ENCODE measurements at places on chromosomes 3 and 15.

GRCh38 chr3:57043518-57043917 lies 16.9 kb upstream of the SPATA12 start:
- no peak for DNase-seq

DNA sequence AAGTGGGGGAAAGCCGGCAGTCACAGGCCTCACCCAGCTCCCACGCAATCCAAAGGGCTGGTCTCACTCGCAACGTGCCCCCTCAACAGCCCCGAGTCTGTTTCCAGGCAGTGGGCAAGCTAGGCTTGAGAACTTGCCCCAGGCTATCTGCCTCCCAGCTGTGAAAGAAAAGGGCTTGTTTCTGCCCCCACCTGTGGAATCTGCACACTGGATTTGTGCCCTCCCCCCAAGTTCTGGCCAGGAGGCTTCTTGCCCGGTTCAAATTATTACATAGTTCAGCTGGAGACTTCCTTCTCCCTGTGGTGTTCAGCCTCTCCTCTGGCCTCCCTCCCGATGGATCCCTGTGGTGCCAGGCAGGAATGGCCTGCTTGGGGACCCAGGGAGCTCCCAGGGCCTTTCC lies 283.9 kb upstream of the LYSMD4 start:
- DNase-seq, result no peak

DNA sequence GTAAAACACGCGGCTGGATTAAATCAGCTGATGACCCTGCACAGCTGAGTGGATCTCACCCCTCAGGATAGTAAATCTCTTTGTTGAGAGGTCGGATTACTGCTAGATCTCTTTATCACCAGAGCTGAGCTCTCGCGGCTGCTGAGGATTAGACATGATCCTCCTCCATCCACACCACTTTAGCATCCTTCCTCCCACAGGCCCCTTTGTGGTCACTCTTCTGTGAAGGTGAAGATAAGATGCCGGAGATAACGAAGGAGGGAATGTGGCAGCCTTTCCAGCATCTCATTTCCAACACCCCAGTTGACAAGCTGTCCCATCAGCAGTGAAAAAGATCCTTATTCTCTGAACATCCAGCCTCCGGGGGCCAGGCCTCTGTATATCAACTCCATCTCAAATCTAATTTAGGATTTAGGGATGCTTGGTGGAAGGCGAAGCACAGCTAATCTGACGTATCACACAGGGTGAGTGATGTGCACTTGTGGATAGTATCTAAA lies 47.5 kb upstream of the SELENOK start:
- DNase-seq, result no peak

GRCh38 chr3:71710906-71711494 lies 14.2 kb downstream of the EIF4E3 start:
- peak; percentile 17 for DNase-seq

DNA sequence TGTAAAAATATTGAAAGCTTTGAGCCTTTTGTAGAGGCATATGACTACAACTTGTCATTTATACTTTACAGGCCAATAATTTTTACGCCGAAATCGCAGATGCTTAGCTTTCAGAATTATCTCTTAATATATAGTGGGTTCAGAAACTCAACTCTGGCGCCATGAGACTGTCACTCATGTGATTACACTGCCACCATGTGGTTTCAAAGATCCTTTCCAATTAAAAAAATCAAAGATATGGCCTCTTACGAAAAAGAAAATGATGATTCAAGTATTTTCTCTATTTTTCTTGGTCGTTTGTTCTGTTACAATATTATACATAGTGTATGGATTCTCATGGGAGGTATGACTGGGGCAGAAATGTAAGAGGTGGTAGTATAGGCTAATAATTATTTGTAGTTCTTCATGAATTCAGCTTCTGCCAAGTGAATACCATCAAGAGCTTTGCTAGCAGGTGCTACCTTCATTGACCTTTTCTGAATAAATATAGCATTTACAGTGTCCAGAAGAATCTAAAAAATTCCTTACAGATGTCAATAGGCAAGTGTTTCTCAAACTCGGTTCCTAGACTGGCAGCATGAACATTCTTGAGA lies 751.7 kb upstream of the GOLIM4 start:
- no peak for DNase-seq

GRCh38 chr3:126306888-126307482 lies 50.2 kb downstream of the KLF15 start:
- DNase-seq, result no peak

GRCh38 chr3:52119826-52120225 lies 34.4 kb downstream of the POC1A start:
- no peak for DNase-seq

DNA sequence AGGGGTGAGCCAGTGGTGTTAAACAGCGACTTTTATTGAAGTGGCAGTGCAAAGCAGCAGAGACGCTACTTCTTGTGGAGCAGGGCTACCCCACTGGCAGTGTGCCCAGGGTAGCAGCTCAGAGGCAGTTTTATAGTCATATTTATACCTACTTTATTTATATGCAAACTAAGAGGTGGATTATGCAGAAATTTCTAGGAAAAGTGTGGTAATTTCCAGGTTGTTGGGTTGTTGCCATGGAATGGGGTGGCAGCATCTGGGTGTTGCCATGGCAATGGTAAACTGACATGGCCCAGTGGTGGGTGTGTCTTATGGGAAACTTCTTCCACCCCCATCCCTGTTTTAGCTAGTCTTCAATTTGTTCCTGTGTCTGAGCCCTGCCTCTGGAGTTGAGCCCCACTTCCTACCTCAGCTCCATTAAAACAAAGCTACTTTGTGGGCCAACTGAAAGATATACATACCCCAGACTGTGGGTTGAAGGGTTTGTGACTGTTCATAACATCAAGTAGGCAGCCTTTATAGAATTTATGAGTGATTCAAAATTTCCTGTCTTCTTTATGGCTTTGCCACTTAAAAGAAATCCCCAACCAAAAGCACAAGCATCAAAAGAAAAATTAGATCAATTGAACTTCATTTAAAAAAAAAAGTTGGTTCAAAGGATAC lies 60.3 kb downstream of the EBLN2 start:
- DNase-seq, result no peak

DNA sequence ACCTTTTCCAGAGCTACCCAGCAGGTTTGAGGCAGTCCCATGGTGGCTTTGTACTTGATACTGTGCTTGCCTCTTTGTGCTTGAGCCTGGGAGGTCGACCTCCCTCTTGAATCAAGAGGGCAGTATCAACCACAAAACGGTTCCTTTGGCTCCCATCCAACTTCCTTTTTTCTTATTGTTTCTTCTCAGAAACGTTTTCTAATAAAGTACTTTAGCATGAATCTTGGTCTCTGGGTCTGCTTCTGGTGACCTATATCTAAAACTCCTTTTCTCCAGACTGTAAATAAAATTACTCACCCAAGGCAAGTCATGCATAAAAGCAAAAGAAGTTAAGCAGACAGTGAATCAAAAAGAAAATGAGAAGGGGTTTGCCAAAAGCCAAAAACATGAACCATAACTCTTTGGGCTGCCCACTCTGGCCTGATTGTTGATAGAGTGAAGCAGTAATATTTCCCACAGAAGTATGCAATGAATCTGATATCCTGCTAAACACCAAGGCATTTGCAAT lies 112.2 kb upstream of the SLC4A7 start:
- no peak for DNase-seq

- no peak for DNase-seq
These were observed 130.6 kb upstream of the ZBED2 start for GRCh38 chr3:111725706-111726105.

- DNase-seq, result no peak
These were observed 12.7 kb downstream of the SEC61A1 start for GRCh38 chr3:128064962-128065361.

DNA sequence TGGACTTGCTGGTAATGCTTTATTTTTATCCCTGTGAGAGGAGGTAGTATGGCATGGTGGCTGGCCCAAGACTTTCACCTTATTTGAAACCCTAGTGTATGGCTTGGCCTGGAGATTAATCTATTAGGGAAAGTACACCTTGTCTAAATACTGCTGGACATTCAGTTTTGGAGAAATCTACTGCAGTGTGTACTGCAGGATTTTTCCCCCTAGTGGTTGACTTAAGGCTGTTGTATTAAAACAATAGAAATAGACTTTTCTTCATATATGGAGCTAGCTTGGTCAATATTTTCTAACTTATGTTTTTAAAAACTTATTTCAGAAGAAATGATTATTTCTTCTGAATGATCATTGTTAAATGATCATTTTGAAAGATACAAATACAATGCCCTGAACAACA lies 13.9 kb upstream of the SLITRK3 start:
- DNase-seq, result no peak

DNA sequence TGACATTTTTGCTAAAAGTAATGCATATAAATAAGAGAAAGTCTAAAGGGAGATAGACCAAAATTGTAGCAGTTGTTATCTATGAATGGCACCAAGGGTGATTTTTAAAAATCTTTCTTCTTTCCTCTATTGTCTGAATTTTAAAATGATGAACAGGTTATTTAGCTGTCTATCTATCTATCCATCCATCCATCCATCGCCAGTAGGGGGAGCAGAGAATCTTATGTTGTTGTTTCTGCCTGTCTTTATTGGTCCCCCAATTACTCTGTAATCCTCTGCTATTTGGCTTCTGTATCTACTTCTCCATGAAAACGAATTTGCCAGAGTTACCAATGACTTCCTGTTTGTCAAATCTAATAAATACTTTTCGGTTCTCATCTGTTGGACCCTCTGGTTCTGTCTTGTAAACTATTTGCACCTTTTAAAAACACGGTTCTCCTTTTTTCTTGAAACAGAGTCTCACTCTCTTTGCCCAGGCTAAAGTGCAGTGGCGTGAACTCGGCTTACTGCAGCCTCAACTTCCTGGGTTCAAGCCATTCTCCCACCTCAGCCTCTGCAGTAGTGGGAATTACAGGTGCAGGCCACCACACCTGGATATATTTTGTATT lies 86.0 kb downstream of the ECT2 start:
- no peak for DNase-seq

- DNase-seq, result no peak
These were observed 147.3 kb upstream of the TRIM42 start for GRCh38 chr3:140530603-140531002.

- no peak for DNase-seq
These were observed 536.8 kb downstream of the CADM2 start for GRCh38 chr3:85495602-85496001.

DNA sequence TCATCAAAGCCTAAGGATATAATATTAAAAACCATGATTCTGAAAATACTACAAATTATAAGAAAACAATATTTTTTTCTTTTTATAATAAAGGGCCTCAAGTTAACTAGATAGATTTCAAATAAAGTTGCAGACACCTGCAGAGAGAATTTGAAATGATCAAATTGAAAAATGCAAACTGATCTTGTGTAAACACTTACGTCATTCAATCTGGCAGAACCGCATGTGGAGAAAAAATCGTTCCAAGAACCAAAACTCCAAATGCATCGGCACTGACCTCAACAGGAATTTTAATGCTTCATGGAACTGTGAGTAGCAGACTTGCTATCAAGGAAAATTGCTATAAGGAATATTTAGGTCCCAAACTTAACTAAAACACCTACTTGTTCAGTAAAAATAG lies 17.2 kb downstream of the CPA3 start:
- DNase-seq, result no peak

GRCh38 chr3:113602836-113603235 lies 70.5 kb downstream of the SIDT1 start:
- no peak for DNase-seq

DNA sequence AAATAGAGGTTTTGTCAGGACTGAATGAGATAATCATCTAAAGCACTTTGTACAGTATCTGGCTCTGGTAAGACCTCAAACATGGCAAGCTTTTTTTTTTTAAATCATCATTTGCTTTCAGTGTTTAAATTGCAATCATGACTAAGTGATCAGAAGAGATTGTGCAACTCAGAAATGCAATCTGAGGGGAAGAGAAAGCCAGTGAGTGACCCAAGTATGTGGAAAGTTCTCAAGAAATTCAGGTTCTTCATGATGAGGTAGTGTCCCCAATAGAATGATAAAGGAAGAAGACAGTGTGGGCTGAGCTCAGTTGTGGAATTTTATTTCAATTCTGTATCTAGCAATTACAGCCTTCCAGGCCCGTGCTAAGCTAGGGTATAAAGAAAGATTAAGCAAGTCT lies 132.2 kb upstream of the TBC1D5 start:
- no peak for DNase-seq

DNA sequence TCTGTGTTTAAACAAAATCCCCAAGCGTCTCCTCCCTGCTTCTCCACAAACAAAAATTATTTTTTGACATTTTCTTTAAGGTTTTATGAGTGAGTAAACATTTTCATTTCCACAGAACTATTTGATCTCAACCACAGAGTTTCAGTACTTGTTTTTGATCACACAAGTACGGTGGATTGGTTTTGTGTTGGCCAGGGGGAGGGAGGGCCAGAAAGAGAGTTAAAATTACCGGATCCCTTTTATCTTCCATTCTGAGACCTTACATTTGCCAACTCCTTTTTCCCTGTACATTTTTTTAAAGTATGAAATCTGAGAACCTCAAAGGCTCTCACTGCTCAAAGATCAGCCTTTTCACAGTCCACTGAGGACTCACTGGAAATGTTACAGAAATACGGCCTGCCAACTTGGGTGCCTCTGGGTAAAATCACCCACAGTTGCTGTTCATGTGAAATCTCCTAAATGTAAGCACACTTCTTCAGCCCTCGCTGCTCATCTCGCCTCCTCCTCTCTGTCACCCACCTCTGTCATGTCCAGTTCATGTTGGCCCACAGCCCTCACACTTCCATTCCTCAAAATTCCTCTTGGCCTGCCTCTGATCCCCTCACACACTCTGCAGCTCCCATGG lies 1.7 kb downstream of the HOMER2 start:
- DNase-seq, result no peak

DNA sequence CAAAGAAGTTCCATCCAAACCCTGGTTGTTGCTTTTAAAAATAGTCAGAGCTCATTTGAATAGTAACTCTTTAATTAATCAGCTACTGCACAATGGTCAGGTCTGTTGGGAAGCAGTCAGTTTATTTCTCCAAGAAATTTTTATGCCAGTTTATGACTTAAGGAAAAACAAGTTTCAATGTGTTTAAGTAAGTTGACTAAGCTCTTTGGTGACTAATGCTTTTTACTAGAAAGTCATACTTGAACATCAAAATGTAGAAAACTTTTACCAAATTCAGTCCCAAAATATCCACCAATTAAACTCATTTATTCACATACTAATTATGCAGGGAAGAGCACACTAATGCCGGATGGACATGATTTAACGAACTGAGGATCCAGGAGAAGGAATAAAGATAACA lies 22.1 kb downstream of the PRICKLE2 start:
- DNase-seq, result no peak

DNA sequence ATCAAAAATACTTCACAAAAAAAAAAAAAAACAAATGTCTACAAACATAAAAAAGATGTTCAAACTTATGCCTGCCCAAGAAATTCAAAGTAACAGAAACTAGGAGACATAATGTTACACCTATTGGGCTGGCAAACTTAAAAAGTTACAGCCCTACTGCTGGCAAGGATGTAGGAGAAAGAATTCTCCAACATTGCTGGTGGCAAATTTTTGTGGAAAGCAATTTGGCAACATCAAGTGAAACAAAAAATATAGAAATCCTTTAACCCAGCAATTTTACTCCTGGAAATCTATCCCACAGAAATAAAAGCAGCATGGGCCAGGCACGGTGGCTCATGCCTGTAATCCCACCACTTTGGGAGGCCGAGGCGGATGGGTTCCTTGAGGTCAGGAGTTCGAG lies 73.2 kb downstream of the STAG1 start:
- DNase-seq, result peak; percentile 3
